NK-92 treated with Interleukin-12 subunit alpha and Interleukin-12 subunit beta, amount 100 ng/mL, for 24 hours (cell line): ENCODE measurements at places on chromosomes 16 and 17.
A peak's percentile ranks its signal among the peaks of the same experiment; 100 is the strongest.

- DNase-seq: no peak
These were observed 50.0 kb downstream of the TENT4B start for GRCh38 chr16:50202926-50203624.

DNA sequence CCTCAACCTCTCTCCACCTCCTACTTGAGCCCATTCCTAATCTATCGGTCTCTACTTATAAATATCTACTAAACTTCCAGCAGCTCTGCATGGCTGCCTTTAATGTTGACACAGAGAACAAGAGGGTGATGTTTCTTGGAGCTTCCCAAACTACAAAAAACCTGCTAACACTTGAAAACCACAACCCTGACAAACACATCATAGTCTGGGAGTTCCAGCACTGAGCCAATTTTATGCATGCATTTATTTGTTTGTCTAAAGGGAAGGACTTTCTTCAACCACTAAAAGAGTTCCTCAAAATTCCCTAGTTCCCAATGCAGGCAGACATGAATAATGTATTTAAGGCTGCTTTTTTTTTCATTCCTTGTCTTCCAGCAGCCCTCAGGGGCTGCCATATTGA is 331.8 kb upstream of the XYLT1 start:
- no peak for DNase-seq

DNA sequence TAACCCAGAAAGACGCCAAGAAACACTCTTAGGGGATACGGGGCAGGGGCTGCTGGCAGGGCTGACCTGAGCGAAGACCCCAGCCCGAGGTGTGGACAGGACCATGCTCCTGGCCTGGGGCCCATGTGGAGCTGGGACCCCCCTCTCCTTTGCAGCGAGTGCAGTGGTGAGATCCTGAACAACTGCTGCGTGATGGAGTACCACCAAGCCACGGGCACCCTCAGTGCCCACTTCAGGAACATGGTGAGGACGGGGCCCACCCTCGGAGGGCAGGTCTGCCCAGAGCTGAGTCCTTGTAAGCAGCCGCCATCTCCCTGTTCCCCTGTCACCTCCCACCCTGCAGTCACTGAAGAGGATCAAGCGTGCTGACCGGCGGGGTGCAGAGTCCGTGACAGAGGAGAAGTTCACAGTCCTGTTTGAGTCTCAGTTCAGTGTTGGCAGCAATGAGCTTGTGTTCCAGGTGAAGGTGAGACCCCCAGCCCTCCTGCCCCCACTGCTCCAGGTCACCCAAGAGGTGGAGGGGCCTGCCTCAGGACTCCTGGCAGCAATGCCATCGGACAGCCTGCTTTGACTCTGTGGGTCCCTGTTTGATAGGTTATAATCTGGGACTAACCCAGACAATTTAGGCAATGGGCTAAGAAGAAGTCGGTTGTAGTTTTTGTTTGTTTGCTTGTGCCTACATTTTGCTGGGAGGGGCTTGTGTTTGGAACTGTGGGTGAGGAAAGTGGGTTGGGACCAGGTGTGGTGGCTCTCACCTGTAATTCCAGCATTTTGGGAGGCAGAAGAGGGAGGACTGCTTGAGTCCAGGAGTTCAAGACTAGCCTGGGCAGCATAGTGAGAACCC is 16.1 kb downstream of the STAT5A start:
- DNase-seq: no peak

DNA sequence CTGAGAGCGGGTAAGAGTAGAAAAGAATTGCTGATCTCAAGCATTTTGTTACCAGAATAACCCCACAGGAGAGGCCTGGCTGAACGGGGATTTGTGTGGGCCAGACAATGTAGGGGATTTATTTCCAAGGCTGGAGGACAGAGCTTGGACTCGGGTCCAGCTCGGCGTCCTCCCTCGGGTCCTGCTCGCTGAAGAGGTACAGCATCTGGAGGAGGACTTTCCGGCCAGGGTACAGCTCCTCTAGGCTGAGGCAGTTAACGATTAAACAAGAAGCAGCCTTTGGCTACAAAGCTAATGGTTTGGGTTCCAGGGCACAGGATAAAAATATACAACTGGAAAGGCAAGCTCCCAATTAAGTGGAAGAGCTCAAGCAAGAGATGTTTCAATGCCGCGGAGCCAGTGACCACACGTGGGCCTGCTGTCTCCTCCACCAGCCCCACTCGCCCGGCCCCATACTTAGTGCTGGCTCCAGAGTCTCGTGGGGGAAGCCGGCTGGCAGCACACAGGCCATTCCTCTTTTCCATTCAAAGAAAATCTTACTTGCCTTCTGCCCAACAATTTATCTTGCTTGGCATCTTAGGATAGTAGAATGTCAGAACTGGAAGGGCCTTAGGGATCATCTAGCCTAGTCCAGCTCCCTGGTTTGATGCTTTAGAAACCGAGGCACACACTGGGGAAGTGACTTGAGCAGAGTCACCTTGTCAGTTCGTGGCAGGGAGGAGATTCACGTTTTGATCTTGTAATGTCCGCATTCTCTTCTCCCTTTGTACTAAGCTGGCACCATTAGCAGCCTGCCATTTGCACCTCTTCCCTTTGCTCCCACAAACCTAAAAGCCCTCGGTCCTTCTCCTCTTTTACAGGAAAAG is 85.9 kb upstream of the TBX2 start:
- DNase-seq: no peak

DNA sequence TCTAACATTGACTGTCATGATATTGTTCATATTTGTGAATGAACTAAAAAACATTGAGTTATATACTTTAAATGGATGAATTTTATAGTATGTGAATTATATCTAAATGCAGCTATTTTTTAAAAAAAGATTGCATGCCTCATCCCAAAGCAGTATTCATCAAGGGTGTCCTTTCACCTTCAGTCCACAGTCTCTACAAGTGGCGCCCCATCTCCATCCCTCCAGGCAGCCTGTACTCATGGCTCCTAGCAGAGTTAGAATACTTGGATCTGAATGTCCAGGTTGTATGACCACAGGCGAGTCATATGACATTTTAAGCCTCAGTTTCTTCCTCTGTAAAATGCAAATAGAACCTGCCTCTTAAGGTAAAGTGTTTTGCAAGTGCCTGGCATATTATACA is 69.8 kb downstream of the TMEM100 start:
- no peak for DNase-seq

- DNase-seq: no peak
These were observed 58.9 kb upstream of the LRRC37A3 start for GRCh38 chr17:64978138-64978537.

GRCh38 chr17:64443086-64443760 is 5.7 kb upstream of the MILR1 start:
- DNase-seq: no peak

- DNase-seq: no peak
These were observed 17.6 kb upstream of the TMEM11 start for GRCh38 chr17:21231533-21231932.

DNA sequence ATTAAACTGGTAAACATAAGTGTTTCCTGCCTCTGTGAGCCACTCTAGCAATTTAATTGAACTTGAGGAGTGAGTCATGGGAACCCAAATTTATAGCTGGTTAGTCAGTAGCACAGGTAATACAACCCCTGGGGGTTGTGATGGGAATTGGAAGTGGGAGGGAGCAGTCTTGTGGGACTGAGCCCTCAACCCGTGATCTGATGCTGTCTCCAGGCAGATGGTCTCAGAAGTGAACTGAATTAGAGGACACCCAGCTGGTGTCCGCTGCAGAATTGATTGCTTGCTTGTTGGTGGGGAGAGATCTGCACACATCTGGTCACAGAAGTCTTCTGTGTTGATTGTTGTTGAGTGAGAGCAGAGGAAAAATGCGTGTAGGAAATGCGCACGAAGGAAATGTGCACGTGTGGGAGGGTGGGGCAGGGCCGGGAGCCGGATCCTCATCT is 7.7 kb upstream of the ST6GALNAC2 start:
- DNase-seq: no peak

DNA sequence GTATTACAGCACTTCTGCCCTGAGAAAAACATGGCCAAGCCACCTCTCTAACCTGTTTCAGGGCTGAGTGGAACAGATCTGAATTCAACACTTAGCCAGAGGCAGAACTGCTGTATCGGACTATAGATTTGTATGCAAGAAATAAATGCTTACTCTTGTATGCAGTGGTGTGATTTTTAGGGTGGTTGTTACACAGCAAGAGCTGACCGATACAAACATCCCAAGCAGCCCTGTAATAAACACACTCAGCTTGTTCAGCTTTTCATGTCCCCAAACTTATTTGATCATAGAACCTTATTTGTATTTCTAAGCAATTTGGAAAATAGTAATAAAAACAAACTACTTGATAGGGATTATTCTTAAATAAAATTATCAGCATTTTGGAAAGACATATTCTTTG is 84.9 kb upstream of the RPH3AL start:
- DNase-seq: no peak

DNA sequence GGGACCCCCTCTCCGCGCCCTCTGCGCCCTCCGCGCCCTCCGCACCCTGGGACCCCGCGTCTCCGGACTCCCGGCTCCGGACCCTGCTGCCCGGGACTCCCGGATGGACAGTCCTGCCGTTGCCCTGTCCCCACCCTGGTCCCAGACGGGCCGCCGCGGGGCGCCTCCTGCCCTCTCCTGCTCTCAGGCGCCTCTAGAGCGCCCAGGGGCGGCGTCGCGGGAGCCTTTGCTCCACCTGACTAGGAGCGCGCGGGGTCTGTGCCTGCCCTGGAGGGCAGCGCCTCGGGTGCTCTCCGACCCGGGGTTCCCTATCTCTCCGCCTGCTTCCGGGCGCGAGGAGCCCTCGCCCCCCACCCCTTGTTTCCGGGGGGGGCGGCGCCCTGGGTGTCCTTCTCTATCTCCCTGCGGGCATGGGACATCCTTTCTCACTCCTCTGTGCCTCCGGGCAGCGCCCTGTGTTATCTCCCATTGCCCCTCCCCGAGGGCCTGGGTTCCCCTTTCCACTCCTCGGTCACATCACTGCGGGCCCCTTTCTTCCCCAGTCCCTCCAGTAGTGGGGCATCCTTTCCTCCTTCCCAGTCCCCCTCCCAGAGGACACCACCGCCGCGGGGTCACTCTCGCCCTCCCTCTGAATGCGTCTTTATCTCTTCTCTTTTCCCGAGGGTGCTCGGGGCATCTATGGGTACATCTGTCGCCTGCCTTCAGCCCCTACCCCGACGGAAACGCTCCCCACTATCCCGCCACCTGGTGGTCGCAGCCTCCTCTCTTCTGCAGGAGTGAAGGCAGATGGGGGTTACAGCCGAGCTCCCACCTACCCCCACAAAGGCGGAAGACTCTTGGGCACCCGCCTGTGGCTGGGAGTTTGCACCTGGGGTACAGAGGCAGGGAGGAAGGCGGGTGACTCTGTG is 875 bp downstream of the PRKCB start:
- peak; percentile 76 for DNase-seq

GRCh38 chr17:77068915-77069314 is 71.9 kb upstream of the SEC14L1 start:
- DNase-seq: no peak

DNA sequence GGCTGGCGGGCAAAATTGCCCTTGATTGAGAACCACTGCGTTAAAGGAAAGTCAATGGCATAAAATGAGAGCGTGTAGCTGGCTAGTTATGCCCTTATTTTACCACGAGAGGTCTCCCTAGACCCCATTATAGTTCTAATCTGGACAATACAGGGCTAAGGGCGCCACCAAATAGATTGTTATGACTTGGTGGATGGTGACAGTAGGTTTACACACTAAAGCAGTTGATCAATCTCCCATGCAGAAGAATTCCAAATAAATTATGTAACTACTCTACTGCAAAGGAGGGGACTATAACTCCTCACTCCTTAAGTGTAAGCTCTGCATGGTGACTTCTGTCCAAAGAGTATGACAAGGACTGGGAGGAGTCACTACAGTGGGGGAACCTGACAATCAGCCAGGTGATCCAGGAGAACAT is 20.4 kb upstream of the YPEL2 start:
- DNase-seq: no peak

GRCh38 chr17:45143767-45144198 is 4.5 kb upstream of the HEXIM1 start:
- DNase-seq: no peak

DNA sequence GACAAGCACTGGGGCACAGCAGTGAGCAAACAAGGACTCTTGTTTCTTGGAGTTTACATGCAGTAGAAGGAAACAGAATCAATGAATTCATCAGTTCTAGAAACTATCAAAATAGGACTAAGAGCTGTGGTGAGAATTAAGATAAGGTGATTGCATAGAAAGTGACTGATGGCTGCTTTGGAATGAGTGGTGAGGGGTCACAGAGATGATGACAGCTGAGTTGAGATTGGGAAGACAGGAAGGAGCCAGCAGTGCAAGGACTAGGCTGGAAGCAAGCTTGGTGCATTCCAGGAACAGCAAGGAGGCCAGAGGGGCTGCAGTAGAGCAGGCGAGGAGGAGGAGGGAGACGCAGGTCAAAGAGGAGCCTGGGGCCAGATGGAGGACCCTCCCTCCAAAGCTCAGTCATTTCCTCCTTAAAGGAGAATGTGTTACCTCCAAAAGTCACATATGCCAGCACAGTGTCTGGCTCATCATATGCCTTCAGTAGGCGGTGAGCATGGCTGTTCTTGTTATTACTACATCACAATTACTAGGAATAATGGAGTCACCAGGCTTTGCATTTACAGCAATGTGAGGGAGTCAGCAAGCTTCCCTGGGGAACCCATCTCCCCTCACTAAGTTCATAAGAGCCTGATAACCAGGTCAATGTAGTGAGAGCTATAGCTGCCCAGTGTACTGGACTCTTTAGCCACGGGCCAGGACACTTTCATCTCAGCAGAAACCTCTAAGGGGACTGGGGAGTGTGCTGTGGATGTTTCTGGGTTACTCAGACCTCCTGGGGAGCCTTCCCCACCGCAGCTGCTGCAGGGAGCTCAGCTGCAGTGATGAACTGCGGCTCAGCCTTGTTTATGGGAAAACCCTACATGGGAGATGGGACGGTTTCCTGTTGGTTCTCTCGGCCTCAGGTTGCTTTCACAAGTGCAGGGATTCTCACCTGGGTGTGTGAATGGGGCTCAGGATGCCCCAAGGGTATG is 157.2 kb downstream of the SEC14L1 start:
- DNase-seq: no peak

DNA sequence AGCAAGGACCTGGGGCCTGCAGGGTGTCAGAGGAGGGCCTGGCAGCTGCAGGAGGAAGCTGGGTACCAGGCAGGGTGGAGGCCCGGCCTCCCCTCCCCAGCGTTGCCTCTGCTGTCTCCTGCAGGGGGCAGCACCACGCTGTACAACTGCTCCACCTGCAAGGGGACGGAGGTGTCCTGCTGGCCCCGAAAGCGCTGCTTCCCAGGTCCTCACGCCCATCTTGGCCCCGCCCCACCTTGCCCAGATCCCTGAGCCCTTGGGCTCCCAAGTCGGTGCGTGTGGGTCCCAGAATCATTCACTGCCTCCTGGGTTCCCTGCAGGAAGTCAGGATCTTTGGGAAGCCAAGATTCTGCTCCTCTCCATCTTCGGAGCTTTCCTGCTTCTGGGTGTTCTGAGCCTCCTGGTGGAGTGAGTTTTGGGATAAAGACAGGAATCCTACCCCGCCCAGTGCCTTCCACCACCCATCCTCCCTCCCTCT is 1.2 kb downstream of the TMEM95 start:
- DNase-seq: peak; percentile 39
